ENCODE measurements at places on chromosomes 13 and 19. TPM values are rescaled to one million over a fixed set of nuclear protein-coding genes. Genes with fewer than 3 reads are reported as not detected.

DNA sequence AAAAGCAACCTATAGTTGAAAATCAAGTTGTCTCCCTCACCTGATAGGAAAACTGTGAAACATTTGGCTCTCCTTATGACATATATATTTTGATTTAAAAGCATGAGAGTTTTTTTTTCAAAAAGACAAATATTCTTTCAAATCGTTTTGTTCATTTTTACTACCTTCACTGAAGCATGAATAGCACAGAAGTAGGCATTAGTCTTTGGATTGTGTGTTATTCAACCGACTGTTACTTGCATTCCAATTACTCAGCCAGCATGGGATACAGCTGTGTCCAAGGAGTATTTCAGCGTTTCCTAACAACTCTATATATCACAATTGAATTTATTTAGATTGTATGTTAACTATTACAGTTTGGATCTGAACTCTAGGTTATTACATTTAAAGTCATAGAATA is 135.2 kb downstream of the PCDH9 start:
- no peak overlapping the region for H3K4me3 ChIP-seq
- H3K36me3 ChIP-seq = no peaks in the 10 kb centered on the region
- H3K4me1 ChIP-seq = no peaks in the 10 kb centered on the region
- H3K27me3 ChIP-seq = no peaks in the 10 kb centered on the region
- no peak for DNase-seq
- H3K27ac ChIP-seq = no peak overlapping the region

- DNase-seq = no peak
- peaks cover 24% of the 10 kb centered on the region for H3K27me3 ChIP-seq
- no peak overlapping the region for H3K4me3 ChIP-seq
- H3K36me3 ChIP-seq = no peaks in the 10 kb centered on the region
- H3K27ac ChIP-seq = no peak overlapping the region
Observed at GRCh38 chr19:21581646-21582240, 76.3 kb downstream of the ZNF429 start.

GRCh38 chr13:70905035-70905434 is 796.8 kb upstream of the KLHL1 start:
- H3K4me3 ChIP-seq = no peak overlapping the region
- DNase-seq = no peak
- no peaks in the 10 kb centered on the region for H3K27me3 ChIP-seq
- no peaks in the 10 kb centered on the region for H3K36me3 ChIP-seq
- H3K27ac ChIP-seq = no peak overlapping the region

- peaks cover 8% of the 10 kb centered on the region for H3K4me1 ChIP-seq
- peak; percentile 40 for DNase-seq
- no peaks in the 10 kb centered on the region for H3K36me3 ChIP-seq
- no peak overlapping the region for H3K4me3 ChIP-seq
Observed at GRCh38 chr13:75458696-75459422, 23.1 kb downstream of the TBC1D4 start.

DNA sequence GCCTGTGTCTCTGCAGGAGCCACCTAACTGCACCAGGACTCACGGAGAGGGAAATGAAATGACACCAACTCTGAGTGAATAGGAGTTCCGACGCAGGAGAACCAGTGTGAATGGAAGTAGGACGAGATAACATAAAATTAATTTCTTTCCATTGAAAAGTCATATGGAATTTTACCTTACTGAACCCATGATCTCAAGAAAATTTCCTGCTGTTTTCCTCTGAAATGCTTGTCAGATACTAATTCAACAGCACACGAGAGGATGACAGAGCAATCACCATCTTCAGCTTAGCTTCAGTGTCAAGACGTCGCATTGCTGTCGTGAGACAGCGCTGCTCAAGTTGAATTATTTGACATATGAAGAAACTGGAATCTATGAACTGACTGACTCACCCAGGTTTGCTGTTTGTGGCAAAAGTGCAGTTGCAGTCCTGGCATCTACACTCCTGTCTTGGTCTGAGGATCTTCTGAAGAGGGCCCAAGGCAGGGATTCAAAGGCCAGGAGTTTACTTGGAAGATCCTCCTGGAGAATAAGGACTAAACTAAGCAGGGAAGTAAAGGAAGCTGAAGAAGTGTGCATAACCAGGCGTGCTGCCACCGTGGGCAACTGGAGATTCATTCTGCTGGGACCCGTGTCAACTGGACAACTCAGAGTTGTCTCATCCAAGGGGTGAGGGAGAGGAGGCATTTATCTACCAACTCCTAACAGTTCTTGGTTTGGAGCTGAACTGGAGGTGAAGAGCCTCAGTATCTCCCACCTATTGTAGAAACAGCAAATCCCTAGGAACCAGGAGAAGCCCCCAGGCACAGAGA is 214.4 kb upstream of the IRS2 start:
- no peaks in the 10 kb centered on the region for H3K36me3 ChIP-seq
- H3K27ac ChIP-seq = no peak overlapping the region
- no peak overlapping the region for H3K4me3 ChIP-seq
- H3K27me3 ChIP-seq = no peaks in the 10 kb centered on the region

DNA sequence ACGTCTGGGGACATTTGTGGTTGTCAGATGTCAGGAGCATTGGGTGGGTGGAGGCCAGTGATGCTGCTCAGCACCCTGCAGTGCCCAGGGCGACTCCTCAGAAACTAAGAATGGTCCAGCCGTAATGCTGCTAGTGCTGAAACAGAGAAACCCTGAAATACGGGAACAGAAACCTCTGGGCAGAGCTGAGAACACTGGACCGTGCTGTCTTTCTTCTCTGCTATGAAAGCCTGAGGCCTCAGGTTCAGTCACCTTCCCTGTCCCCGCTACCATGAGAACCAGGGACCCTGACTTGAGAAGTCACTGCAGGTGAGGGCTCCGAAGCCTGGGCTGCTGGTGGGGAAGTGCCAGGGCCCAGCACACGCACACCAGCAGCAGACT is 13.4 kb downstream of the CAPS start:
- DNase-seq = no peak
- H3K36me3 ChIP-seq = peaks cover 22% of the 10 kb centered on the region
- H3K27ac ChIP-seq = no peak overlapping the region

- DNase-seq = no peak
- no peaks in the 10 kb centered on the region for H3K4me1 ChIP-seq
- no peak overlapping the region for H3K4me3 ChIP-seq
Observed at GRCh38 chr19:18719541-18719940, 36.1 kb downstream of the CRTC1 start.

DNA sequence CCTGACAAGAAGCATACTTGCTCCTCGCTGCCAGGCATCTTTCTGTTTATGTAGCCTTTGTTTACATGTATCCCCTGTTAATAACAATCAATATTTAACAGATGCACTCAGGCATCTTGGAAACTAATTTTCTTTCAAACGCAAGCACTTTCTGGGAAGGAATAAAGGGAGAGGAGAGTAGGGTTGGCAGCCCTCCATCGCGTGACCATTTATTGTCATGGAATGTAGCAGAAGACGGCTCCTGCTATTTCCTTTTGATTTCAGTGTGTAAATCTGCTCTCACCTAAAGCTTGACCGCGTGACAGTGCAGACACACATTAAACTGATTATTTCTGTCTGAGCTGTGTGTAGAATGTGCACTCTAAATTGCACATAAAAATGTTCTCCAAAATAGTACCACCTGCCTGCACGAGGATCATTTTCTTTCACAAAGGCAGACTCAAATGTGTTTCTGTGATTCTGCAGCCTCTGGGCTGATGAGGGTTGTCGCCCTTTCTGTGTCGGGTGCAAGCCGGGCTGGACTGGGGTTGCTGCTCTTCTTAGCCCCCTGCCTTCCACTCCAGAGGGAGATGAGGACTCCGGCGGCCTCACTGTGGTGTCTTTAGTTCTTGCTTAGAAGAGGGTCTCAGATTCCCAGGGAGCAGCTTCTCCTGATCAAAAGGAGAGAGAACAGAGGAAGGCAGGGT is 223.5 kb upstream of the MAB21L1 start:
- no peak overlapping the region for H3K4me3 ChIP-seq
- H3K27ac ChIP-seq = no peak overlapping the region
- peaks cover 24% of the 10 kb centered on the region for H3K4me1 ChIP-seq
- no peaks in the 10 kb centered on the region for H3K27me3 ChIP-seq
- no peaks in the 10 kb centered on the region for H3K36me3 ChIP-seq

- no peak overlapping the region for H3K4me3 ChIP-seq
- H3K4me1 ChIP-seq = peaks cover 15% of the 10 kb centered on the region
Observed at GRCh38 chr13:66312312-66313087, 917.6 kb downstream of the PCDH9 start.

DNA sequence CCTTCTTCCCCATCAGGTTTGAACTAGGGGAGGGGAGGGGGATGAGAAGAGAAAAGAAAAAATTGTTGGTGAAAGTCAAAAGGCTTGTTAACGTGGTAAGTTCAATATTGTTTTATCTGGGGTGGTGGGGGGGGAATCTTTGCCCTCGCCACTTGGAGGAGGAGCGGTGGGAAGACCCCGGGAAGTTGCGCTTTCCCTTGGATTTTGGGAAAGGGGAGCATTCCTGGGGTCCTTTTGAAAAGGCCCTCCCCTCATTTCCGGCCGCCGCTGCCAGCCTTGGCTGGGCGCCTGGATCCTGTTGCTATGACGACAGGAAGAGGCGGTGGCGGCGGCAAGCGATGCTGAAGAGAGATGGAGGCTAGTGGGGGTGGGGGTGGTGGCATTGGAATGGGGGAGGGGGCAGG is 4.6 kb upstream of the CACNG8 start:
- H3K27ac ChIP-seq = peak overlapping the region; percentile 93
- H3K36me3 ChIP-seq = no peaks in the 10 kb centered on the region
- H3K27me3 ChIP-seq = no peaks in the 10 kb centered on the region
- peaks cover 41% of the 10 kb centered on the region for H3K4me1 ChIP-seq

GRCh38 chr13:36142735-36143134 is 11.6 kb upstream of the DCLK1 start:
- no peak overlapping the region for H3K27ac ChIP-seq
- no peaks in the 10 kb centered on the region for H3K4me1 ChIP-seq
- peak; percentile 14 for DNase-seq
- H3K27me3 ChIP-seq = no peaks in the 10 kb centered on the region
- H3K4me3 ChIP-seq = no peak overlapping the region
- H3K36me3 ChIP-seq = no peaks in the 10 kb centered on the region

DNA sequence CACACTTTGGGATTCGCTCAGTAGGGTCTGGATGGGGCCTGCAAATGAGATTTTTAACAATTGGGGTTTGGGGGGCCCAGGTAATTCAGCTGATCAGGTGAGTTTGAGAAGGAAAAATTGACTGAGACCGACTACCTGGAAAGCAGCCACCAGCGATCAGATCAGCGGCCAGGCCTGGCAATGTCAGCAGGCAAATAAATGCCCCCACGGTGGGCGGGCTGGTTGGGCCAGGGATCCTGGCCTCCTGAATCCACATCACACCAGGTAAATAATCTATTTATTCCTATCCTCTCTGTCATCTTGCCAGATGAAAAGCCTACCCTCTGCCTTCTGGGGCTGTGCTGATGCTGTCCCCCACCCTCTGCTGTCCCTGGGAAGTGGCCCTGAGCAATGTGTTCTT is 9.4 kb downstream of the NAPA start:
- H3K27ac ChIP-seq = no peak overlapping the region
- H3K4me3 ChIP-seq = no peak overlapping the region
- no peaks in the 10 kb centered on the region for H3K36me3 ChIP-seq
- DNase-seq = no peak
- H3K27me3 ChIP-seq = no peaks in the 10 kb centered on the region
- H3K4me1 ChIP-seq = peaks cover 4% of the 10 kb centered on the region

- H3K27me3 ChIP-seq = no peaks in the 10 kb centered on the region
- peak overlapping the region; percentile 99 for H3K4me3 ChIP-seq
- peak overlapping the region; percentile 78 for H3K27ac ChIP-seq
- no peaks in the 10 kb centered on the region for H3K4me1 ChIP-seq
- DNase-seq = peak; percentile 3
Observed at GRCh38 chr19:57241176-57241575, 744 bp downstream of the ZNF805 start.

- no peak for DNase-seq
- no peak overlapping the region for H3K4me3 ChIP-seq
- H3K4me1 ChIP-seq = peaks cover 13% of the 10 kb centered on the region
- no peak overlapping the region for H3K27ac ChIP-seq
- no peaks in the 10 kb centered on the region for H3K27me3 ChIP-seq
Observed at GRCh38 chr19:10450191-10450852, 30.0 kb downstream of the PDE4A start.

DNA sequence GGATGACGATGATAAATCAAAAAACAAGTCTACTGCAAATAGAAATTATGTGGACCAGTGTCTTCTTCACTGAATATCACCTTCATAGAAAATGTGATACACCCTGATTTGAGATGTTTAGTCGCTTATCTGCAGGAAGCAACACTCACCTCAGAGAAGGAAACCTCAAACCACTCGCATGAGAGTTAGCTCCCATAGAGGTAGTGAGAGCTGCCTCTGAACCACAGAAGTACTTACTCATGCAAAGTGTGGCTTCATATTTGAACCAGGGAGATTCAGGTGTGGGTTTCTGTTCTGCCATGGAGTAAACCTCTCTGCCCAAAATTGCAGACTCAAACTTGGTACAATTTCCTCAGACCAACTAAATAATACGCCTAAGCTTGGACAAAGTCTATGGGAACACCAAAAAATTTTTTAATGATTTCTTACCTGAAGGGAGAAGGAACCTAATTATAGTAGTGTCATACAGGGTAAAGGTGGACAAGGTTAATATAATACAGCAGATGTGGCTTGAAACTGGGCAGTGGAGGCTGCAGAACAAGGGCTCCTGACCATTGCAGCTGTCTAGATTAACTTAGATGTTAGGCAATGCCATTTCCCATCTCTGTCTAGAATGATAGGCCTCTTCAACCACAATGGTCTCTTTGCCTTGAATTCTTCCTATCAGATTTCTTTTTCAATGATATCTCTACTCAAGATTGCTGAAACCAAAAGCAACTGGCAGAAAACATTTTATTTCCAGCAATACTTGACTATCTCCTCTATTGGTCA is 29.6 kb upstream of the RCBTB2 start:
- no peaks in the 10 kb centered on the region for H3K36me3 ChIP-seq
- no peaks in the 10 kb centered on the region for H3K27me3 ChIP-seq
- DNase-seq = no peak
- H3K4me1 ChIP-seq = 0 out of 2 replicates have a peak, but pooled peaks cover 6% of the 10 kb centered on the region
- no peak overlapping the region for H3K27ac ChIP-seq

GRCh38 chr19:6062961-6063575 is 47.2 kb downstream of the RFX2 start:
- no peak for DNase-seq
- peaks cover 5% of the 10 kb centered on the region for H3K4me1 ChIP-seq
- H3K27ac ChIP-seq = no peak overlapping the region
- no peaks in the 10 kb centered on the region for H3K27me3 ChIP-seq
- H3K4me3 ChIP-seq = no peak overlapping the region
- no peaks in the 10 kb centered on the region for H3K36me3 ChIP-seq

The C5AR1 gene
- 0.58 TPM for total RNA-seq

The TNFRSF19 gene
- 0.93 TPM for total RNA-seq

The LILRB1 gene
- total RNA-seq = not detected

The GPC6 gene
- total RNA-seq = 28.6 TPM

The RNF113B gene
- not detected for total RNA-seq

The RCBTB2 gene
- total RNA-seq = 15.3 TPM

The MCEMP1 gene
- not detected for total RNA-seq
